ENCODE measurements at places on chromosomes 12 and 14.

GRCh38 chr14:70008284-70009262 lies 129.4 kb downstream of the SMOC1 start:
- no peak for DNase-seq

- no peak for DNase-seq
These were observed 80.1 kb upstream of the DYNC1H1 start for GRCh38 chr14:101884089-101884933.

DNA sequence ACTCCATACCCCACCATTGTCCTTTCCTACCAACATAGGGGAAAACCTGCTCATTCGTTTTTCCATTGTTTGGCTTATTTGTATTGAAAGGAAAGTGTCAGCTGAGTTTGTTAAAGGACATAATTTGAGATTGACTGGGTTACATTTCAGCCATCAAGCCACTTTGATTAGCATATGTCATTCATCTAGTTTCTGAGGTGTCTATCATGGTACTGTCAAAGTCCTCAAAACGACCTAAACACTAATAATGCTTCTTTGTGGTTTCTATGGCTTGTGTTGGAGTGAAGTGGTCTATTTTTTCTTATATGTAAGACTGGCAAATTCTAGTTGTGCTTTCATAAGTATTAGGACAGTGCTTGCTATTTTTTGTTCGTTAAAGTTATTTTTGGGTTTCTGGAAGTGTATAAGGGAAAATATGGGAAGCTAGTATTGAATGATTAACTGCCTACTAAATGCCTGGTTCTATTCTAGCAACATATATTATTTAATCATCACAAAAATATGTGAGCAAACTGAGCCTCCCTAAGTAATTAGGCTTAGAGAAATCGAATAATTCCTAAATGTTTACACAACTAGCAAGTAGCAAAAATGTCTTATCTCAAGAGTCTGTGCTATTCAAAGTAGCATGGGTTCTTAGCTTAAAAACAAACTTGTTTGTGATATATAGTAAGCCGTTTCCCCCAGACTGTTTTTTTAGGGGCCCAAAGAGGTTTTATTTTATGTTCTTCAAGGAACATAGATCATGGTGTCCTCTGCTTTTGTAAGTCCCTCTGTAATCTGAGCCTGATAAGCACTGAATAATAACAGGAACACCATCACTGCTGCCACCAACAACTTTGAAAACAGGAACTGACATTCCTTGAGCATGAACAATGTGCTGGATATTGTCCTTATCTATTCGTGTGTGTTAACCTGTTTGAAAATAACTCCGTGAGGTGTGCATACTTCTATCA lies 67.1 kb downstream of the DERA start:
- no peak for DNase-seq

DNA sequence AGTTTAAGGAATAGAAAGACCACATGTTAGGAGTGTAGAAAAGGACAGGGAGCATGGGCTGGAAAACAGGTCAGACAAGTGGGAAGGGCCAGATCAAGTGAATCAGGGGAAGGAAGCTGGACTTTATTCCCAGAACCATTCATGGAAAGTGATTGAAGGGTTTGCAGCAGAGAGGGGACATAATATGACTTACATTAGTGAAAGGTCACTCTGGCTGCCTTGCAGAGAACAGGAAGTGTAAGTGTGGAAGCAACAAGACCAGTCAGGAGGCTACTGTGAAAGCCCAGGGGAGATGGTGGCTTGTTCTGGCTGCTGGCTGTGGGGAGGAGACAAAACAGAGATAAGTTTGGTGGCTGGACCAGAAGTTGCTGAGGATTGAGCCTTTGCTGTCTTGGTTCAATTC lies 69.1 kb downstream of the VCPKMT start:
- no peak for DNase-seq

DNA sequence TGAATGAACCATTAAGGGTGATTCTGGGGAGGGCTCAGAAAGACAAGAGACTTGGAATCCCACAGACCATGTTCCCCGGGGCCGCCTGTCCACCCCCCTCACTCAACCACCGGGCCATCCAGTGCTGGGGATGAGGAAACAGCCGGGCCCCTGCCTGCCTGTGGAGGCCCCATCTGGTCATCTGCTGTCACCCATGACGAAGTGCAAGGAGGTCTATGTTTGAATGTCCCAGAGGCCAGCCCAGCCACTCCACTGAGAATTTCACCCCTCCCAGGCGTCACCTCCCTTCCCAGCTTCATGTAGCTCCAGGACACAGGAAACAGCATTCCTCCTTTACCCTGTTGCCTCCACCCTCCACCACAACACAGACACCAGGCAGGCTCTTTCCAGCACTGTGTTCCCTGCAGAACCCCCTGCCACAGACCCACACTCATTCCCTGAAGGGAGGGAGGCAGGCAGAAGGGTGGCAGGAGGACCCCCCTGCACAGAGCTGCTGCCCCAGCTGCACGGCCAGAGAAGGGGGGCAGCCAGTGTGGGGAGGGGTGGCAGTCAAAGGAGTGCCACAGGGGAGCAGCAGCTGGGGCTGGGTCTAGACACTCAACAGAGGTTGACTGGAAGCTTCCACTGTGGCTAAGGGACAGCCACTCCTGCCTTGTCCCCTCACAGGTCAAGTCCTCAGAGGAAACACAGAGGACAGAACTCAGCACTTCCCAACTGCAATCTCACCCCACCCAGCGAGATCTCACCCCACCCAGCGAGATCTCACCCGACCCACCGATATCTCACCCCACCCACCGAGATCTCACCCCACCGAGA lies 50.3 kb upstream of the PPP2R5C start:
- DNase-seq: peak; percentile 60

DNA sequence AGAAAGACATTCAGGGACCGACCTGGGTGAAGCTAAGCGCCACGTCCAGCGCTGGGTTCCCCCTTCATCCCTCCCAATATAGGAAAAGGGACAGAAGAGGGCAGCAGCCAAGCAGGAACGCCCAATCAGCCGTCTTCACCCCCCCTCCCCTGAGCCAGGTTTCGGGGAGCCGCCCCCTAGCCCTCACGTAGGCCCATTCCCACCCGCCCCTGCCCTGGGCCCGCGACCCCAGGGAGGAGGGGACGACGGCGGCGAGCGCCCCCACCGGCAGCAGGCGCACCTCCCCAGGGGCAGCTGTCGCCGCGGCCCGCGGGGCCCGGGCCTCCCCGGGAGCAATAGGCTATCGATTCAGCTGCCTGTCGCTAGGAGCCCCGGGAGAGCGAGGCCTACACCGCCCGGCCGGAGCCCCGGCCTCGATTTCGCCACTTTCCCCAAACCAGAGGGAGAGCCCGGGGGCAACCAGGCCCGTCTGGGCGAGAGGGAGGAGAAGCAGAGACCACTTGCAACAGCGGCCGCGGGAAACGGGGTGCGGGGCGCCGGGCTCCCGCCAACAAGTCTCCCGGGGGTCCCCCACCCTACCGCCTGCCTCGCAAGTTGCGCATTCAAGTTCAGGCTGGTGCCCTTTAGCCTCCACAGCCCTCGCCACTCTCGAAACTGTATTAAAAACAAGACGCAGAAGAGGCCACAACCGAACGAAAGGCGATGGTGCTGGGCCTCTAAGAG lies 1.3 kb downstream of the DCAF5 start:
- peak; percentile 86 for DNase-seq

DNA sequence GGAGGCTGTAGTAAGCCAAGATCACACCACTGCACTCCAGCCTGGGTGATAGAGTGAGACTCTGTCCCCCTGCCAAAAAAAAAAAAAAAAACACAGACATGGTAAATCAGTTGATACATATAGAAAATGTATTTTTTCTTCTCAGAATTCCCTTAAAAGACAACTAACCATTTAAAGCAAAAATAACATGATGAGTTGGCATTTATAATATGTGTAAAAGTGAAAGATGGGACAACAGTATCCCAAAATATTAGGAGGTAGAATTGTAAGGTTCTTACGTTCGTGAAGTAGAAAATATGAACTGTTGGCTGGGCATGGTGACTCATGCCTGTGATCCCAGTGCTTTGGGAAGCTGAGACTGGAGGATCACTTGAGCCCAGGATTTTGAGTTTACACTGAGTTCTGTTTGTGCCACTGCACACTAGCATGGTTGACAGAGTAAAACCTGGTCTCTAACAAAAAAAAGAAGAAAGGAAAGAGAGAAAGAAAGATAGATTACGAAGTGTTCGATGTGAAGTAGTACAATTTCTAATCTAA lies 296.7 kb downstream of the FBXL14 start:
- no peak for DNase-seq

DNA sequence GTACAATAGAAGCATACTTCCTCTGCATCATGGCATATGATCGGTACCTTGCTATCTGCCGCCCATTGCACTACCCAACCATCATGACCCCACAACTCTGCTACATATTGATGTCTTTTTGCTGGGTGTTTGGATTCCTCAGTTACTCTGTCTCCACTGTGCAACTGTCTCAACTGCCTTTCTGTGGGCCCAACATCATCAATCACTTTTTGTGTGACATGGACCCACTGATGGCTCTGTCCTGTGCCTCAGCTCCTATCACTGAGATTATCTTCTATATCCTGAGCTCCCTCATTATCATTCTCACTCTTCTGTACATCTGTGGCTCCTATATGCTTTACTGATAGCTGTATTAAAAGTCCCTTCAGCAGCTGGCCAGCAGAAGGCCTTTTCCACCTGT lies 13.9 kb upstream of the OR11H6 start:
- DNase-seq: no peak

DNA sequence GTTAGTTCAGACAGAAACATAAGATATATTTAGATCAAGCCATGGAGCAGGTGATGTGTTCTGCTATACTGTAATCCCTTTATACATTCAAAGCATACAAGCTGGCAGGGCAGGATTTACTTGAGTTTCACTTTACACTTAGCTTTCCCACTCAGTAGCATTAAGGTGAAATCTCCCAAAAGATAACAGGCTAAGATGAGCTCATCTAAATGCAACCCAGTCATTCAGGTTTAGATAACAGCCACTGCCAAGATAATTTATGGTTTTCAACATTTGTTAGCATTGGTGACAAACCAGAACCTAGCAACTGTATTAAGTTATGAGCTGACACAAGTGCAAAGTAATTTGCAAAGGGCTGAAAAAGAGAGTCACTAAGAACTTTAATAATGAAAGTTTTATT lies 925.1 kb upstream of the ATXN7L3B start:
- no peak for DNase-seq

DNA sequence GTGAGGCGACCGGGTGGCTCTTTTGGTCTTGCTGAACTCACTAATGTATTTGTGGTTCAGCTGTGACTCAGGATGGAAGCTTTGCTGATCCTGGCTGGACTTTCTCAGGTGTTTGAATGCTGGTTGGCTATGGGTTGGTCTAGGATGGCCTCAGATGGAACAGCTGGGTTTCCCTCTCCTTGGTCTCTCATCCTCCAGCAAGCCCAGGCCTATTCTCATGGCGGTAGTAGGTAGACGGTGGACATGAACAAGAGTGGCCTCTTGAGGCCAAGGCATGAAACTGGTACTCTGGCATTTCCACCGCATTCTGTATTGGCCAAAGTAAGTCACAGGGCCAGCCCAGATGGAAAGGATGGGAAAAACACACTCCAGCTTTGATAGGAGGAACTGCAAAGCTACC lies 11.8 kb upstream of the POLR3B start:
- peak; percentile 17 for DNase-seq

GRCh38 chr14:104149617-104150135 lies 11.3 kb downstream of the KIF26A start:
- no peak for DNase-seq

- DNase-seq: no peak
These were observed 18.5 kb downstream of the CD163 start for GRCh38 chr12:7485095-7485494.

DNA sequence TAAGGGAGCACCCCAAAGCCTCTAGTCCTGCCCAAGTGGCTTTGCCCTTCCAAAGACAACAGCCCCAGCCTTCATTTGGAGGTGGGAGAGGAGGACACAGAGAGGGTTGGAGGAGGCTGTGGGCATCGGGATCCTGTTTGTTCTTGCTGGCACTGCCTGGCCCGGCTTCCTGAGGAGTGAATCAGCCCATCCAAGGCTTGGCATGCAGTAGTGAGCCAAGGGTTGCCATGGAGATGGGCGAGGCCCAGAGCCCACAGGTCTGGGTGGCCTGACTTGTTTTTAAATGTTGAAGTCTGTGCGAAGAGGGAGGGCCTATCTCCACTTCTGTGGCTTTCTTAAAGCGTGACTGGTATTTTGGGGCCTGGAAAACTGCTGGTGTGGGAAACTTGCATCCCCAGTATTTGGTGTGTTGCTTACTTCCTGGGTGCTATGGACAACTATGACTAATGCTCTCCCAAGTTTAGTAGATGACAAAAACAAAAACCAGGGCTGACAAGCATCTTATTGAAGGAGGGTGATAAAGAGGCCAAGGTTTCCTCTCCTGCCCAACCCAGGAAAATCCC lies 15.8 kb downstream of the CD9 start:
- no peak for DNase-seq

DNA sequence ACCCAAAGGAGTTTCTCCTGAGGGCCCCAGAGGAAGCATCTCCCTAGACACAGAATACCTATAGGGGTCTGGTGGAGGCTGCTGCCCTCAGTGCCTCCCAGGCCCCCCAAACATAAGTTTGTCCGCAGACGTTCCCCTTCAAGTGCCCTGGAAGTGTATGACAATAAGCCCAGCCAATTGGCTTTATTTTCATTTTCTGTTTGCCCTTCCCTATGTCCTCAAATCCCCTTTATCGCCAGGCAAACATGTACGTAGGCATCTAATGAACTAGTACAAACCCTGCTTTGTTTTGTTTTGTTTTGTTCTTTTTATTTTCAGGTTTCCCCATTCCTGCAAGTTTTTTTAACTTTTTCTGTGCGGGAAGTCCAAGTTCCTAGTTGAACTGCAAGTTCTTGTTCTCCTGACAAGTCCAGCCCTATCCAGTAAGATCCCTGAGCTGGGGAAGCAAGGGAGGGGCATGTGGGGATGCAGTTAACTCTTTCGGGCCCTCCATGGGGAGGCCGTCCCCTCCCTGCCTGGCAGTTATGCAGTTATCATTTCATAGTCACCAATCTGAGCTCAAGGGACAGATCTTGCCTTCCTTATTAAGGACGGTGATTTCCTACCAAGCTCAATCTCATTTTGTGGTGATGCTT lies 141.9 kb downstream of the KCNA5 start:
- DNase-seq: no peak

GRCh38 chr12:57474862-57475261 lies 4.8 kb downstream of the ARHGAP9 start:
- no peak for DNase-seq

DNA sequence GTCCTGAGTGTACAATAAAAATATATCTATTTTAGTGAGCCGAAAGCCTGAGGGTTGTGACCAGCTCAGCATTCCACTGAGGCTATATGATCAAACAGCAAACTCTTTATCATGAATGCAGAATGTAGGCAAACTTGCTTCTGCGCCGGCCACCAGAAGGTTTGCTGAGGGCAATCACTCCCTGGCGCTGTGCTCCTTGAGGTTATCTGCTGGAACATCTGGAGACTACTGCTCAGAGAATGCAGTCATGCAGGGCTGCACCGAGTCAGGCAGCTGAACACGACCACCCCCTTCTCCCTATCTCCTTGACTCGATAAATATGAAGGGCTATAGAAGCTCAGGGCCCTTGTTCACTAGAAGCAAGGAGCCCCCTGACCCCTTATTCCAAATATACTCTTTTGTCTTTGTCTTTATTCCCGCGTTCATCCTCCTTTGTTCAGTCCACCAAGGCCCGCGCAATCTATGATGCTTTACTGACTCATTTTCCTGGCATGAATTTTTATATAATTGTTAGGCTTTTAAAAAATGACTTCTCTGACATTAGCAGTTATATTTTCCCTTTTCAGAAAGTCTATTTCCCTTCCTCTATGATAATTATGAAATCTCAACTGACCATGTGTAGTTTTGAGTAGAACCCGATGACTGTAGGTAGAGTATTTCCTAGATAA lies 1089.3 kb downstream of the SLC16A7 start:
- no peak for DNase-seq

GRCh38 chr12:47570151-47570550 lies 135.7 kb downstream of the RPAP3 start:
- DNase-seq: no peak

Data from CD4-positive, alpha-beta T cell treated with Interleukin-17A for 1 hour (primary cell).